Myocyte (in vitro differentiated cells): ENCODE measurements at places on chromosomes 5 and 9. TPM values are rescaled to one million over a fixed set of nuclear protein-coding genes. Genes with fewer than 3 reads are reported as not detected.

The FCN2 gene
- not detected in 2 replicates for total RNA-seq

The PRKAA1 gene
- total RNA-seq: 50.2 and 70.8 TPM in 2 replicates

The PDLIM4 gene
- total RNA-seq: 220 and 230 TPM in 2 replicates

DNA sequence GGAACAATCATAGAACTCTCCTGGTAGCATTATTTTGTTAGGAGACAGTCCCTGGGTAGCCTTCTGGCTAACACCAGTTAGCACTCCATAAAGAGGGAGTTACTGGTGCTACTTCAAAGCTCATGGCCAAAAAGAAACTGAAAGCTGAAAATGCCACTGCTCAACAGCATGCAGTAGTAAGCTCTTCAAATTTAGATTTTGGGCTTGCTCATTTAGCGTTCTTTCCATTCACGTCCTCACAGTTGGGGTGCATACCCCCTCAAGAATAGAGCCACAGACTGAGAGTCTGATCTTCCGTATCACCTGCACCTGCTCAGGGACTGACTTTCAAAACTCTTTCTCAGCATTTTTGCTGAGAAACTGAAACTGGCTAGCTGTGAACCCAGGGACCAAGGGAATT, 24.7 kb downstream of the NTRK2 start:
- DNase-seq: no peak

DNA sequence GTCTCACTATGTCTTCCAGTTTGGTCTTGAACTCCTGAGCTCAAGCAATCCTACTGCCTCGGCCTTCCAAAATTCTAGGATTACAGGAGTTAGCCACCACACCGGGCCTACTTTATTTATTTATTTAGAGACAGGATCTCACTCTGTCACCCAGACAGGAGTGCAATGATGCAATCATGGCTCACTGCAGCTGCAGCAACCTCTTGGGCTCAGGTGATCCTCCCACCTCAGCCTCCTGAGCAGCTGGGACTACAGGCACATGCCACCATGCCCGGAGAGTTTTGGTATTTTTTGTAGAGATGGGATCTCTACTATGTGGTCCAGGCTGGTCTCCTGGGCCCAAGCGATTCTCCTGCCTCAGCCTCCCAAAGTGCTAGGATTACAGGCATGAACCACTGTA, 32.8 kb downstream of the PHAX start:
- no peak for DNase-seq

DNA sequence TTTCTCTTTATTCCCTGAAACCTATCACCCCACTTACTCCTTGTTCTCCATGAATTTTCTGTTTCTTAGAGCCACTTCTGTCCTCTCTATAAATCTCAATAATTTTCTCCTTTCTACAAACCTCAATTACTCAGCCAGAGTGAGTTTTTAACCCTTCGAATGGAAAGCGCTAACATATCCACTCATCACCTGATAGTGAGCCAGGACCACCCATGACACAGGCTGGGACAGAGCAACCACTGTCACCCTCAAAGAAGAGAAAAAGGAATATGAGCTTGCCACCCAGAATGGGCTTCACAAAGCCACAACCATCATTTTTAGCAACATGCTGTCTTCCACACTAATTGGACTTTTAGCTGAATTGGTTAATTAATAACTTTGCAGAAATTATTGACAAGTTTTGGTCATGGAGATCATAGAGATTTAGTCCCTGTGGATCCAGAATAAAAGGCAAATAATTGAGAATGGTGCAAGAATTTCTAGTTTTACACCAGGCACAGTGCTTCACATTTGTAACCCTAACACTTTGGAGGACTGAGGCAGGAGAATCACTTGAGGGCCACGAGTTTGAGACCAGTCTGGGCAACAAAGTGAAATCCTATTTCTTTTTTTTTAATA, 32.1 kb upstream of the SELENOP start:
- DNase-seq: no peak

GRCh38 chr5:22079566-22079965, 773.6 kb downstream of the CDH12 start:
- no peak for DNase-seq

DNA sequence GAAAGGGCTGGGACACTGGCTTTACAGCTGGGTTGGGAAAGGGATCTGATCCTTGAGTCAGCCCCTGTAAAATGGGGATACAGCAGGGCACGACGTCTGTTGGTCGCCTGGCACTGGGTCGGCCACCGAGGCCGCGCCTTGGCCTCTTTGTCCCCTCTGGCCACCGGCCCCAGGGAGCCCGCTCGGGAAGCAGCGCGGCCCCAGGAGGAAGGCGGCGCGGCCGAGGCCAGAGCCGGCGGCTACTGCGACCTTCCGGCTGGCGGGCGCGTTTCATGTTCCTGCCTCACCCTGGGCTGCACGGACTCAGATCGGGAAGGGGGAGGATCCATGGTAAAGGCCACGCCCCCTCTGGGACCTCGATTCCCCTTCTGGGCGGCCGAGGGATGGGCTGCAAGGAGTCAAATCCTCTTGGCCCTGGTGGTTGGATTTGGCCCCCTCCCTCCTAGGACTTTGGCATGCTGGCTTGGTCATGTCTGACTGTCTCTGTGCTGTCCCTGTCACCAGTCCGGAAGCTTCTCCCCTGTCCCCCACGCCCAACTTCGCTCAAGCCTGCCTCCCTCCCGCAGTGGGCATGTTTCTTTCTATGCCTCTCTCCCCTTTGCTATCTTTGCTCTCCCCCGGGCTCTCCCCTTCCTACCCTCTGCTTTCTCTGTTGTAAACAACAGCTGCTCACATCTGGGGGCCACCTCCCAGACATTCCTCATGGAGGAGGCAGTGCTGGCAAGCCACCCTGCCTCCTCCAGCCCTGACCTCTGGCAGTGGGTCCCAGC, 25.8 kb downstream of the FPGS start:
- DNase-seq: peak; percentile 69

GRCh38 chr5:38069360-38069759, 189.0 kb upstream of the EGFLAM start:
- no peak for DNase-seq

DNA sequence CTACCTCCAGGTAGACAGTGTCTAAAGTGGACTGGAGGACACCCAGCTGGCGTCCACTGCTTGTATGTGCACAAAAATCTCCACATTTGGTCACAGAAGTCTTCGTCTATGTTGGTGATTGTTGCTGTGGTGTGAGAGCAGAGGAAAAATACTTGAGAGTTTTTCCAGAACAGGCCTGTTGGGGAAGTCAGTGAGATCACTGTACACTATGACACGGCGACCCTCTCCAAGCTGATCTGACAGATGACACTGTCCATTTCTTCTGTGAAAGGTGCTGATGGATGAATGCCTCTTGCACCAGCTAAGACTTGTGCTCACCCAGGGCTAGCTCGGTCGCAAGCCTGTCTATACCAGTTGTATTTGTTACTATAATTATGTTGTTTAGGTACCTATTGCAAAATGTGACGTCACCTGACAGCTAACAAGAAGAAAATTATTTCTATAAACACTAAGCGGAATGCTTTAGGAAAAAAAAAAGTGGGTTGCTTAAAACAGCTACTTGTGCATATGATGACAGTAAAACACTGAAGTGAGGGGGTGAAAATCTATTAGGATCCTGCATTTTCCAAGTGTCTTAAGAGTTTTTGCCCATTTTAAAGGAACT, 142.3 kb downstream of the ROR2 start:
- DNase-seq: no peak

GRCh38 chr9:69601698-69602097, 70.5 kb downstream of the APBA1 start:
- DNase-seq: no peak
